Adipocyte (in vitro differentiated cells): ENCODE measurements at places on chromosomes 3 and 15.
A peak's percentile ranks its signal among the peaks of the same experiment; 100 is the strongest.

- DNase-seq, result peak; percentile 78
Measured at GRCh38 chr3:153221748-153222162, 59.7 kb downstream of the RAP2B start.

GRCh38 chr3:153330901-153331300, 168.9 kb downstream of the RAP2B start:
- DNase-seq, result no peak

DNA sequence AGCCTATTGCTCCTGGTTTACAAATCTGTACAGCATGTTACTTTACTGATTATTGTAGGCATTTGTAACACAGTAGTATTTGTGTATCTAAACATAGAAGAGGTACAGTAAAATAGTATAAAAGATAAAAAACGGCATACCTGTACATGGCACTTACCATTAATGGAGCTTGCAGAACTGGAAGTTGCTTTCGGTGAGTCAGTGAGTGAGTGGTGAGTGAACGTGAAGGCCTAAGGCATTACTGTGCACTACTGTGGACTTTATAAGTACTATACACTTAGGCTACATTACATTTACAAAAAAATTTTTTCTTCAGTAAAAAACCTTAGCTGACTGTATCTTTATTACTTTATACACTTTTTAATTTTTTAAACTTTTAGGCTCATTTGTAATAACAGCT, 90.9 kb downstream of the RAP2B start:
- no peak for DNase-seq

DNA sequence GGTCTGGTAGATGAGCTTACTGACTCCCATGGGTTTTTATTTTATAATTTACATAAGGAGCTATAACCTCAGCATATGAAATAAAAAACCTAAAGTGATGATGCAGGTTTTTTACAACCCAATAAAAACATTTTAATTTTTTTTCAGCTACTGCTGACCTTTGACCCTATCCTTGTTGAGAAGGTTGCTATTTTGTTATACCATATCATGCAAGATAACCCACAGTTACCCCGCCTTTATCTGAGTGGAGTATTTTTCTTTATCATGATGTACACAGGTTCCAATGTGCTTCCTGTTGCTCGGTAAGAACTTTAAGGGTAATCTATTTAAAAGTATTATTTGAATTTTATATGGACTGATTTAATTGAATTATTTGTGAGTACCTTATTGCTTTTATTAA, 70.8 kb downstream of the DNAJC13 start:
- no peak for DNase-seq

GRCh38 chr3:16251316-16252085, 13.2 kb downstream of the DPH3 start:
- DNase-seq, result no peak

DNA sequence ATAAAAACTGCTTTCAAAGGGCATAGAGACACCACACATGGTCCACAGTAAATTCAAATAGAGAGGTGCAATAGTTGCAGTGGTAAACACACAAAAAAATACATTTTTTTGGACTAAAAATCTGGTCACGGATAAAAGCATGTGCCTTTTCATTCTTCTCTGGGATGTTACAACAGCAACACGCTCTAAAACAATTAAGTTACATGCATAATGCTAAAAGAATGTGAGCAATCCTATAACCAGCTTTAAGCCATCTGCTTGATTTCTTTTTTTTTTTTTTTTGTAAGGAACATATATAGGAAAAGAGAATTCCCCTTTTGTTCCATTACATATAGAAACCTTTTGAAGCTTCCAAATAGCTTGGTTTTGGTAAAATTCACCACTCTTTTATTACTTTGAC, 20.0 kb downstream of the WNT5A start:
- peak; percentile 84 for DNase-seq

- no peak for DNase-seq
Measured at GRCh38 chr15:92468991-92469390, 75.3 kb downstream of the ST8SIA2 start.

GRCh38 chr3:48409291-48410201, 20.3 kb downstream of the PLXNB1 start:
- DNase-seq, result no peak

GRCh38 chr15:92663250-92663951, 7.8 kb upstream of the FAM174B start:
- DNase-seq, result no peak

DNA sequence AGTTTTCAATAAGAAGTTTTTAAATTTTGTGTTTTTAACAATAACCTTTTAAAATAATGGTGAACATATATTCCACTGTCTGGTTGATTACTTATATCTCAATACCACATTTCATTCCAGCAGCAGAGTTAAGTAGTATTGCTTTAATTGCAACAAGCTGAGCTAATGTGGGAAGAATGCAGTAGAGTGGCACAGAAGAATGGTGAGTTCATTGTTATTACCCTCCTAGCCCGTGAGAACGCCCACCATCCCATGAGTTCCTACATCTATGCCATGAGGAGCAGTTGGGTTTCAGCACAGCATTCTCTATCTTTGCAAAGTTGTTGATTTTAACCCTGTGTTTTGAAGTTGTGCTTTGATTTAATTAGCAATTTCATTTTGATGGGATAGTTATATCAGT, 17.8 kb upstream of the NR2E3 start:
- DNase-seq, result peak; percentile 72

- no peak for DNase-seq
Measured at GRCh38 chr3:162555761-162556160, 1059.2 kb downstream of the OTOL1 start.

GRCh38 chr15:61890106-61890505, 170.1 kb downstream of the VPS13C start:
- DNase-seq, result no peak

DNA sequence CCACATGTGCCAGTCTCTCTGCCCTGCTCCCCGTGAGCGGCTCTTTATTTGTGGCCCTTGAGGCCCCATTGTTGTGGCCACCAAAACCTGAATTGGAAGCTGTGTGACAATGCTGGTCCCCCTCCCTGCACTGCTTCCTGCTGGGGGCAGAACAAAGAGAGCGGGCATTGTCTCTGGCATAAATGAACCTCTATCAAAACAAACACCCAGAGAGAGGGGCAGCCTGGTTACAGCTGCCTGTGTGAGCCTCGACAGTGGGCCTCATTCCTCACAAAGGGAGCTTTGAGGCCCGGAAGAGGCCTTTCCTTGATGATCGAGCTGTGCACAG, 152.9 kb downstream of the IGF1R start:
- no peak for DNase-seq

DNA sequence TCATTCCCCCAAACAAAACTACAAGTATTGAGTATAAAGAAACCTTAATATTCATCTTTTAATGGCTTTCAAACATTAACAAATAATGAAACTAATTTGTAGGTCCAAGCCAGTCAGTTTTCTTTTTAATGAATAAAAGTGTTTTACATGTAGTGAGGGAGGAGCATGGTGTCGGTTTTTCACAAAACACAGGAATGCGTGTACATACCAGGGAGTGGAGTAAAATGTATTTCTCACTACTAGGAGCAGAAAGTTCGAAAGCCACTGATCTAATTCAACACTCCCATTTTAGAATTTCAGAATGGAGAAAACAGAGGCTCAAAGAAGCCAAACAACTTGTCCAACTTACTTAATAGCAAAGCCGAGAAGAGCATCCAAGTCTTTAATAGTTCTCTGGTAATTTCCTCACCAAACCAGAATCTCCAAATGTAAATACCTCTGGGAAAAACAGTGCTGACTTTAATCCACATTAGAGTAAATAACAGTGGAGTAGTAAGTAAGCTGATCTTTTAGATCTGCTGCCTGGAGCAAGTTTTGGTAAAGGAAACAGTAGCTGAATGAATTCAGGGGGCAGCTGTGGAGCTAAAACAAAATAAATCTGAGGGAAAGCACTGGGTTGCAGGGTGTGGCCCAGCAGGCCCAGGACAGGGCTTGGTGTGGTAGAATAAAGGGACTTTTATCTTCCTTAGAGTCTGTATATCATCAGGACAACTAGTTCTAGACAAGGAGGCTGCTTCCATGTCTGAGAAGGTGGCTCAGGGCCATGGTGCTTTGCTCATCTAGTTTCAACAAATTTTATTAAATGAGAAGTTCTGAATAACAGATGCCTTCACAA, 7.9 kb downstream of the ANP32A start:
- peak; percentile 58 for DNase-seq

DNA sequence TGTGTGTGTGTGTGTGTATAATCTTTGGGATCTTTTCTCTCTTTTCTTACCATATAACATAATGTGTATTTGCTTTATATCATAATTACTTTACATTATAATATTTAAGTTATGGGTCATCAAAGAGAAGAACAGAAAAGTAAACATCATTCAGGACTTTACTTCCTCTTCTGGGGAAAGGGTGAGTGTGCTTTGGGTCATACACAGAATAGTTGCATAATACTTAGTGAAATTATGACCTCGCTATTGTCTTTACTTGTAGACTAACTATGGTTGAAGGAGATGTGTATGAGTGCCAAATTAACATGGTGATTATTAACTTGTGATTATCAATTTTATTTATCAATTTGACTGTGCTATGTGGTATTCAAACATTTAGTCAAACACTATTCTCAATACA, 1086.9 kb downstream of the DIPK2A start:
- no peak for DNase-seq

GRCh38 chr3:88231632-88232031, 81.9 kb downstream of the C3orf38 start:
- DNase-seq, result no peak

GRCh38 chr3:142210144-142210543, 15.2 kb downstream of the GK5 start:
- no peak for DNase-seq

GRCh38 chr3:31246293-31247062, 286.2 kb upstream of the STT3B start:
- DNase-seq, result no peak

- DNase-seq, result no peak
Measured at GRCh38 chr3:110788794-110789193, 282.8 kb upstream of the NECTIN3 start.

GRCh38 chr3:51819709-51820406, 40.8 kb upstream of the IQCF6 start:
- no peak for DNase-seq

DNA sequence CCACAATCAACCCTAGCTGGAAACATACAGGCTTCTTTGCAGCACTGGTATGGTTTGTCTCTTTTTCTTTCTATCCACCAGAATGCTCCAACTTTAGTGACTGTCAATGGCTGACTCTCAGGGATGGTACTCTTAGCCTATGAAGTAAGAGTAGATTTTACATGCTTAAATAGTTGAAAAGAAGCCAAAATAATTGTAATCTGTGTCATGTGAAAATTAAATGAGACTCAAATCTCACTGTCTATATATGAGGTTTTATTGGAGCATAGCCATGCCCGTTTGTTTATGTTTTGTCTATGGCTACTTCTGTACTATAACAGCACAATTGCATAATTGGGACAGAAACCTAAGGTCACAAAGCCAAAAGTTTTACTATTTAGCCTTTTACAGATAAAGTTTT, 29.1 kb upstream of the PDZRN3 start:
- peak; percentile 73 for DNase-seq

GRCh38 chr15:92934716-92935115, 34.6 kb downstream of the CHD2 start:
- DNase-seq, result no peak

DNA sequence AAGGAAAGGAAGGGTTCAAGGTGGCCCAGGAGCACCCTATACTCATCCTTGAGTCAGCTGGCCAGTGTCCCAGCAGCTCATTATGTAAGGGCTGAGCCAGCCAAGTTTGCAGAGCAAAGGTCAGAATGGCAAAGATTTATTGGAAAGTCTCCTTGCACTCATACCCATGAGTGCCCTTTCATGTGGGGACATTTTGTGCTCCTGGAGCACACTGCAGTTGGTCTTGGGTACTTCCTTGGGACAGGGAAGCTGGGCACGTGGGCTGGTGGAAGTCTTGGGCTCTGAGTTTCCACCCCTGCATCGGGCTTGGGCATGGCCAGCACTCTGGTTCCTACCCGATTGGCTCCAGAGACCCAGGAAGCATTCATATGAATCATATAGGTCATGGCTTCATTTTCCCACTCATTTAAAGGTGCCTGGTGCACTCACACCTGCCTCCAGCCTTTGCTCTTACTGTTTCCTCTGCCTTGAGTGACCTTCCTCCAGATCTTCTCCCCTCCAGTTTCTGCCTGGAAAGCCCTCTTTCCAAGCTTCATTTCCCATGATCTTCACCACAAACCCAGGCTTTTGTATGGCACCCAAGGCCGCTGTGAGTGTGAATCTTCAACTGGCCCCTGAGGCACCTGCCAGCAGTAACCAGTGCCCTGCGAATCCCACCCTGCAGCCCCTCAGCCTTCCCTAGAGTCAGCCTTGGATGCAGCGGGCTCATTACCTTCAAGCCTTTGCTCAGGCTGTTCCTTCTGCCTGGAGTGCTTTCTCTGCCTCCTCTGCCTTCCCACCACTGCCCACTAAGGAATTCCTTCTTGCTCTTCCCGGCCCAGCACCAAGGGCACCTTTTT, 10.5 kb upstream of the PRKCD start:
- DNase-seq, result no peak

GRCh38 chr3:11635680-11636393, 7.9 kb downstream of the VGLL4 start:
- peak; percentile 50 for DNase-seq

GRCh38 chr15:61049028-61049427, 180.1 kb downstream of the RORA start:
- no peak for DNase-seq

DNA sequence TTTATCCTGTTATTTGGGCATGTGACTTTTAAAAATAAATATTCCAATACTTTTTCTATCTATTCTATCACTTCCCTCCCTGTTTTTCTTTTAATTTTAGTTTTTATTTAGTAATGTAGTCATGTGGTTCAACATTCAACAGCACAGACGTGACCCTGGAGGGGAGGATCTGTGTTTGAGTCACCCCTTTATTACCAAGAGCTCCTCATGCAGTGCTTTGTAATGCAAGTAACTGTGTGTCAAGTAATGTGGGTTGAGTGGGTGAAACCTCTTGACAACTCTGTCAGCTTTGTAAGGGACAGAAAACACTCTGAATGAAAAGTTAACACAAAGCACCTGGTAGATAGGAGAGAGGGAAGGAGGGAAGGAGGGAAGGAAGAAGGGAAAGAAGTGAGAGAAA, 89.7 kb upstream of the FGF12 start:
- DNase-seq, result no peak

GRCh38 chr3:174859756-174860155, 622 bp downstream of the NAALADL2 start:
- no peak for DNase-seq

DNA sequence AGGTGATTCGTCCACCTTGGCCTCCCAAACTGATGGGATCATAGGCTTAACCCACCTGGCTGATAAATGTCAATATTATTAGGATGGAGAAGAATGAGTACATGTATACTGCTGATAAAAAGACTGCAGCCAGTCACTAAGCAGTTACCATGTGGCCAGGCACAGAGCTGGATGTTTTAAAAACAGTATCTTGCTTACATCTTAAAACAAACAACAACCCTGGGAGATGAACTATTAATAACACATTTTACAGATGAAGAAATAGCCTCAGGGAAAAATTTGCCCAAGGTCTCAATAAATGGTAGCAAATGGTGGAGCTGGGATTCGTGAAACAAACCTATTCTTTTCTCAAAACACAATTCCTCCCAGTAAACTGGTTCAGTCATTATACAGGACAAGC, 18.1 kb downstream of the IL17RD start:
- peak; percentile 31 for DNase-seq

GRCh38 chr3:169227911-169228310, 435.6 kb downstream of the MECOM start:
- DNase-seq, result peak; percentile 53
